ENCODE measurements at places on chromosomes 6 and 20.
A peak's percentile ranks its signal among the peaks of the same experiment; 100 is the strongest.

- peak; percentile 77 for DNase-seq
These were observed 181.9 kb upstream of the CCN2 start for GRCh38 chr6:132132924-132133639.

GRCh38 chr6:45741437-45742171 lies 274.1 kb downstream of the CLIC5 start:
- peak; percentile 37 for DNase-seq

GRCh38 chr6:7703148-7703680 lies 22.7 kb upstream of the BMP6 start:
- no peak for DNase-seq

DNA sequence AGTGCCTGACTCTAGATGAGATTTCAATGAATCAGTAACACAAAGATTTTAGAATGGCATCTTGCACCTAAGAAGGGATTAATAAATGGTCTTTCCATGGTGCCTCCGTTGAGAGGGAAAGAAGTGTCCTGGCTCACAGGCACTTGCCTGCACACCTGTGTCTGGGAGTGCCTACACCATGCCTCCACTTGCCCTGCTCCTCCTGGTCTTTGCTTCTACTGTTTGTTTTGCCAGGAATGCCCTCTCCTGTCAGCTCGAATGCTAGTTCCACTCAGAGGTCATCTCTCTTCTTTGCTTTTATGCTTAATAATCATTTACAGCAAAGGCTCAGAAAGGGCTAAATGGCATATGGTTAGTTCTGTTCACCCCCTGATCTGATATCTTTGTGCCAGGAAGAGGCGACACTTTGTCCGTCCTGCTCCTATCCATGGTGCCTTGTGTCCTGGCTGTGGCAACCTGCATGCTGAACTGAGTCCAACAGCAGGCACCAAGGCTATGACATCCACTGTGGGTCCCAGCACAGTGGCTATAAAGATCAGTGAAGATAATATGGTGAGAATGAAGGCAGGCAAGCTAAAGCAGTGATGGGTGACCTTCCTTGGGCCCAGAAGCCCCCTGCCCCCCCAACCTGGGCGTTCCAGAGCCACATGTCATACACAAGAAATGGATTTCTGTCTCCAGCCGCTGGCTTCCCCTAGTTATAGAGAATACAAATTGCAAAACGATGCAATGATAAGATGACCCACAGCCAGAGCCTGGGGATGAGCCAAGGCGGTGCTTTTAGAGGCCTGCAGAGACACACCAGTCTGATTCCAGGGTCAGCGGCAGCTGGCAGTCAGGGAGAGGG lies 1.4 kb downstream of the C6orf132 start:
- no peak for DNase-seq

- no peak for DNase-seq
These were observed 276.6 kb upstream of the BMP2 start for GRCh38 chr20:6490849-6491248.

DNA sequence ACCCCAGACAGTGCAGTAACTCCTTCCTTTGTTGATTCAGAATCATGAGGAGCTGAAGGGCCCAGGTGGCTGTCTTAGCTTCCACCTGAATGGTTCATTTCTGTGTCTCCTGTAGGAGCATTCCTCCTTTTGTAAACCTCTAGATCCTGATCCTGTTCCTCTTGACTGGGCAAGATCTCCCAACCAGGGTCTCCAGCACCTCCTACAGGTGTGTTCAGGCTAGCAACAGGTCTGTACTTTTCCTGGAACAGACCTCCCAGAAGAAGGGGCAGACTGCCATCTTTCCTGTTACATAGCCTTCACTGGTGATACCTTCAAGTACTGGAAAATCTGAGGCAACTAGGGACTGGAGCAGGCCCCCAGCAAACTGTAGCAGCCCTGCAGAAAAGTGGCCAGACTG lies 35.2 kb downstream of the HLA-B start:
- no peak for DNase-seq

DNA sequence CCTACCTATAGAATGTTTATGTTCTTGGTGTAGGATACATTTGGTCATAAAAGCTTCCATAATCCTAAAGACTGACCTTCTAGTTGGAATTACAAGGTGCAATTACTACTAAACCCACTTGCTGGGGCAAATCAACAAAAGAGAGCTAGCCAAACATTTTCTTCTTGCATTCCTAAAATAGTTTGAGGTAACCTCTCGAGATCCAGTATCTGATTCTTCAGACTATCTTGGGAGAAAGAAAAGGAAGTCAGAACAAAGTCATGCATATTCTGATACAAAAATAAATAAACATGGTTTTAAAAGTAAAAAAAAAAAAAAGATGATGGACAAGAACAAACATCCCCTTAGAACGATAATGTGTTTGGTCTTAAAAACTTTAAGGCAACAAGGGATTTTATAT lies 294.2 kb upstream of the RSPO3 start:
- DNase-seq: no peak

DNA sequence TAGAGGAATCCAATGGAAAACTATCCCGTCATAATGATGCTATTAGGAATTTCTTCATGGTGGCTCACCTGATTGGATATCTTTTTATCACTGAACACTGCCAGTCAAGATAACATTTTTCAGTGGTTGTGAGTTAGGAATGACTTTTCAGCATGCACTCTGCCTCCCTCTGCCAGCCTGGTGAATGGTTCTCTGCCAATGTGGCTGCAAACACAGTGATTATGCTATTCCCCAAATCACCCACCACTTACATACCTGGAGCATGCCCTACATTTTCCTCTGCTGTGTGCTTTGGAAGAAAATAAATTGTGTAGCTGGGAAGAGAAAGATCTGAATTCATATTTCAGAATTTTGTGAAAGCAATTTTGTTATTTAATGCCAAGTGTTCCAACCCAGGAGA lies 102.6 kb upstream of the LAMP5 start:
- no peak for DNase-seq

DNA sequence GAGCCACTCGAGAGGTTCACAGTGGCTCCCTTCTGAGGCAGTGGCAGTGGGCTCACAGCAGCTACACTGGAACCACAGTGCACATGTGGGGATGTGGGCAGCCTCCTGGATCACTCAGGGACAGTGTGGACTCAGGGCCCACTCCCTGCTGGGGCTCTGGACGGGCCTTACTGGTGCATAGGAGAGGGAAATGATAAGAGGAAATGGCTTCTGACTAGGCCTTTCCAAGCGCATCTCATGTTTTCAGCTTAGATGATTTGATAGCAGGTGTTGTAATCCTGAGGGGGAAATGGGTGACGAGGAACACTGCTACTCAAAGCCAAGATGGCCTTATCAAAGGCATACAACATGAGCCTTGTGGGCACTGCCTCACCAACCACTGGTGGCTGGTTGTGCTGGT lies 44.0 kb downstream of the PANK2 start:
- DNase-seq: no peak

- no peak for DNase-seq
These were observed 461.3 kb downstream of the KIF16B start for GRCh38 chr20:16111852-16112412.

GRCh38 chr20:7859356-7859802 lies 80.9 kb downstream of the HAO1 start:
- DNase-seq: peak; percentile 81

GRCh38 chr20:57361517-57361916 lies 10.5 kb downstream of the RAE1 start:
- DNase-seq: peak; percentile 73

GRCh38 chr6:168134560-168135201 lies 55.7 kb upstream of the FRMD1 start:
- no peak for DNase-seq

- DNase-seq: peak; percentile 38
These were observed 169.7 kb downstream of the HAO1 start for GRCh38 chr20:7770578-7770977.

DNA sequence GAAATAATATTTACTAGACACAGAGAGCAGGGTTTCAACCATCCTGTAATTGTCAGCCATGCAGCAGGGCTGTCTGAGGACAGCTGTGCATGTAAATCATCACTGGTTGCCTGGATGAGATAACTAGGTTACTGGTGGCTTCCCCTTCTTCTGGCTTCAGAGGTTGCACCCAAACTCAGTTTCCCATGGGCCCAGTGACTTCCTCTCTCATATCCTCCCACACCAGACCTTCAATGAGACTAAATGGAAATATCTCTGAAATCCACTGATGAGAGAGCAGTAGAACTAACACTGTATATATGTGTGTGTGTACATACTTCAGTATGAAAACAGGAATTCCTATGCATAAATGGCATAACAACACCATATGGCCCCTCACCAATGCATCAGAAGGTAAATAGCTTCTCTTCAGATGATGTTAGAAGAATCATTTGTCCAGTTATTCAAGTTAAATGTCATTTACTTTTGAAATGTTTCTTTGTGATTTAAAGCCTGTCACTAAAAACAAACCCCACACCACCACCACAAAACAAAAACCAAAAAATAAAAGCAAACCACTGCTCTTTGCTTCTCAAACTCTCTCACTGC lies 51.0 kb upstream of the IL20RA start:
- no peak for DNase-seq
